GM06990 (cell line): ENCODE measurements at places on chromosomes 11 and 22.

- DNase-seq = no peak
Measured at GRCh38 chr11:44389963-44390605, 80.1 kb upstream of the ALX4 start.

GRCh38 chr22:40441761-40442390 lies 71.5 kb downstream of the SGSM3 start:
- DNase-seq = no peak

DNA sequence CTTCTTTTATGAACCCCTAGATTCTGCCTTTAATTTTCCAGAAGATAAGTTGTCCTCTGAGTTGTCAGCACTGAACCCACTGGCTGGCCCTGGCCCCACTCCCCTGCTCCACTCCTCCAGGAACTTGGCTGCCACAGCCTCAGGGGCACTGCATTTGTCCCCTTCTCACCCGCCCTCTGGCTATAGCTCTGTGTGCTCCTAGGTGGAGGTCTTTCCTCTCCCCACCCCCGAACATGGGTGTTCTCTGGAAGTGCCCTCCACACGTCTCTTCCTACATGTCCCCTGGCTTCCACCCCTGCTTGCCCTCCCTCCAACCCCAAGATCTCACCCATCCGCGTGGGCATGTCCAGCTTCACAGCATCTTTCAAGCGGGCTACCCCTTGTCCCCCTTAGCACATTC lies 137.7 kb upstream of the TEAD1 start:
- no peak for DNase-seq

DNA sequence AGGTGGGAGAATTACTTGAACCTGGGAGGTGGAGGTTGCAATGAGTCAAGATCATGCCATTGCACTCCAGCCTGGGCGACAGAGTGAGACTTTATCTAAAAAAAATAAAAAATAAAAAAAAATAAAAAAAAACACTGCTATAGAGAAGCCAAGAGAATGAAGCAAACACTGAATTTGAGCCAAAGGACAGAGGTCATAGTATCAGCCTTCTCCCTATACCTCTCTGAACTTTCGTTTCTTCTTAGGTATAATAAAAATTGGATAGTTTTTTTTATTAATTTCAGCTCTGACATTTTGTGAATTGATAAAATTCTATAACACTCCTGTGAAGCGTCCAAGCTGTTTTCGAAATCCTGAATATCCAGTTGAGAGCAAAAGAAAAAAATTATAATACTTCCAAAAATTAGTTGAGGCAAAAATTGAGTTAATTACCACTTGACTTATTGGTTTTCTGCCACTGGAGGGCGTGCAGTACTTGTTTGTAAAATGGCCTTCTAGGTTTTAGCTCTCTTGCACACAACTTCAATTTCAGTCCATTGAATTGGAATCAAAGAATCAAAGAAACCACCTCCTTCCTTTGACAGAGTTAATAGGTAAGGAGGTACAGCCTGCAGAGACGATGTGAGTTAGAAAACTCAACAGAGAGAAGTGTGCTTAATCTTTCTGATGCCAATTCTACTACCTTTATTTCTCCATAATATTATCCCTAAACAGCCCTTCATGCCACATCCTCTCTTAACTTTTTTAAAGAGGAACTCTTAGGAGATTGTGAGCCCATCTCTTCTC lies 143.2 kb downstream of the BBOX1 start:
- no peak for DNase-seq

- no peak for DNase-seq
Measured at GRCh38 chr22:42202048-42202447, 68.4 kb downstream of the TCF20 start.

GRCh38 chr22:30104501-30105156 lies 24.4 kb downstream of the HORMAD2 start:
- DNase-seq = no peak

DNA sequence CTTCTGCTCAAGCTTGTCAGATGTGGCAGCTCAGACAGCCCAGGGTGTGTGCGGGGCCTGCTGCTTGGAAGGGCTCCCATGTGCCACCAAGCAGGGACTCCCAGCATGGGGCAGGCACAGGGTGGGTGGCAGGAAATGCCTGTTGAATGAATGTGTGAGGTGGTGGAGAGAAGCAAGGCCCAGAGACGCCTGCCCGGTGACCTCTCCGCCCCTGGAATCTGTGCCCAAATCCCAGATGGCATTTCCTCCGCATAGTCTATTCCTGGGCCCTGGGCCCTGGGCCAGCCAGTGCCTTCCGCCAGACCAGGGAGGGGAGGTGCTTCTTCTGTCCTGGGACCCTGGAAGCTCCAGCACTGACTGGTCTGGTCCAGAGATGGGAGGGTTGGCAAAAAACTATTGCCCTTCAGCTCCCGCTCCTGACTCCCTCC lies 3.7 kb downstream of the CST6 start:
- DNase-seq = no peak
